Mesothelial cell of epicardium (in vitro differentiated cells): ENCODE measurements at places on chromosomes 2 and 18. TPM values are rescaled to one million over a fixed set of nuclear protein-coding genes. Genes with fewer than 3 reads are reported as not detected.

DNA sequence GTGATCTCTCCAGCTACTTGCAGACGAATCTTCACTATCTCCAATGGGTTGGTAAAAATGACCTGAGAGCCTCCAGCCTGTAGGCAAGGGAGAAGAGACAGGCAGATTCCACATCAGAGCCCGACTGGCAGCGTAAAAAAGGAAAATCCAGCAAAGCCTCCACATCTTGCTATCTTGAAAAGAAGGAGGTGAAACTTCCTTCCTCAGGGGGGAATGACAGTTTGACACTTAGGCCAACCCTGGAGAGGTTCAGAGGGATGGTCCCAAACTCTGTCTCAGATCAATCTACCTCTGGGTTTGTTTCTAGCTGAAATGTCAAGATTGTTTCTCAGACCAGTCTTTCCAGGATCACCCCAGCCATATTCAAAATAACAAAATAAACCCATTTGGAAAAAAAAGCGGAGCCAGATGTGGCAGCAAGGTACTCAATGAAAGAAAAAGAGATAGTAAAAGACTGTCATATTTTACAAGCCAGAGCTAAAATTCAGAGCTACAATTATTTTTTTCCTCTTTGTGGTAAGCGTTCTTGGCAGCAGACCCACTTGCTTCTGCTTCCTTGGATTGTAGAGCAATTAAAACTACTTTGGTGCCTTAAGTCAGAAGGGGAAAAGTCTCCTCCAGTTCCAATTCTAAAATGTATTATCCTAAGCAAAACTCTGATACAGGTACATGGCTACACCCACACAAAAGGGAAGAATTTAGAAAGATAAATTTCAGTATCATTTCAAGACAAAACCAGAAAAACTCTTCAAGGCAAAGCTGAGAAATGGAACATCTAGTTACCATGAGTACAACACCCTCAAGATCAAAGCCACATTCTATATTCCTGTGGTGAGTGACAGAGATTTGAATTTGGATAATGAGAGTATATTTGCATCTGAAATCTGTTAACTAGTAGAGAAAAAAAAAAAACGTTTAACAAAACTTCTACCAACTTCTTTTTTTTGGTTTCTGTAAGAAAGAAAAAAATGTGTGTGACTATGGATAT is 100.1 kb downstream of the SLC25A12 start:
- DNase-seq = no peak

GRCh38 chr2:130154773-130155765 is 10.2 kb upstream of the CCDC74B start:
- no peak for DNase-seq

- no peak for DNase-seq
Measured at GRCh38 chr2:60213865-60214625, 339.4 kb downstream of the BCL11A start.

GRCh38 chr2:105428387-105429018 is 29.7 kb upstream of the FHL2 start:
- DNase-seq = no peak

Gene LYPD1
- 5.2 to 6.7 TPM (median 5.5 TPM) in 3 replicates for total RNA-seq

- DNase-seq = peak; percentile 47
Measured at GRCh38 chr2:202317080-202317857, 51.7 kb downstream of the NOP58 start.

Gene PJVK
- 12.1 to 13.8 TPM (median 12.2 TPM) in 3 replicates for total RNA-seq

DNA sequence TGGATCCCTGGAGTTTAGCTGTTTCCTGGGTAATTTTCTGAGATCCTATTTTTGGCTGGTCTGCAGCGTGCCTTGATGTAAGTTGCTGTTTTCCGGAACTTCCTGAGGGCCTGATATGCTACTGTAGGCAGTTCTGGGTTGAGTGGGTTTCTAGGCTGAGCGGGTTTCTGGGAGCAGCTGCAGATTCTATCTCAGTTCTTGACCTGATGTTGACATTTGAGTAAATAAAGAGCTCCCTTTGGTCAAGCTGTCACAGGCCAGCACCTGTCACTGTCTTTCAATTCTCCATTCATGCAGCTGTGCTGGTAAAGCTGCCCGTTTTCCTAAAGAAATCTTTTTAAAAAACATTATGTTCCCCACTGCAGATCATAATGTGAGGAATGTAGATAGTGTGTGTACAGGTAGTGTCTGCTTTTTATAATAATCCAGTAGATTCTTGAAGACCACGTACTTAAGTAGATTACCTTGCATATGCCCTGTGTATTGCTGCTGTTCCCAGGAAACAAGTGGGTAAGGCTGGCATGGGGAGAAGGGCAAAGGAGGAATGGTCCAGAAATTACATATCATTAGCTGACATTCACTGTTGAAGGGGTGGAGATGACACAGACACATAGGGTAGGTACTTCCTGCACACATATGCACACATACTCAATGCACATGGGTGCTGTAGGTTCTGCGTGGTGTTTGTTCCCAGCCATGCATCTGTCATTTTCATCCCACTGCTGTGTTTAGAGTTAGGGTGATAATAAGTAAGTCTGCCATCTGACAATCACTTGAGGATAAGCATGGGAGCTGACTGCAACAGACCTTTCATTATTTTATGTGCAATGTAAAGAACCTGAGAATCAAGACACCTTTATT is 25.9 kb downstream of the CD28 start:
- no peak for DNase-seq

DNA sequence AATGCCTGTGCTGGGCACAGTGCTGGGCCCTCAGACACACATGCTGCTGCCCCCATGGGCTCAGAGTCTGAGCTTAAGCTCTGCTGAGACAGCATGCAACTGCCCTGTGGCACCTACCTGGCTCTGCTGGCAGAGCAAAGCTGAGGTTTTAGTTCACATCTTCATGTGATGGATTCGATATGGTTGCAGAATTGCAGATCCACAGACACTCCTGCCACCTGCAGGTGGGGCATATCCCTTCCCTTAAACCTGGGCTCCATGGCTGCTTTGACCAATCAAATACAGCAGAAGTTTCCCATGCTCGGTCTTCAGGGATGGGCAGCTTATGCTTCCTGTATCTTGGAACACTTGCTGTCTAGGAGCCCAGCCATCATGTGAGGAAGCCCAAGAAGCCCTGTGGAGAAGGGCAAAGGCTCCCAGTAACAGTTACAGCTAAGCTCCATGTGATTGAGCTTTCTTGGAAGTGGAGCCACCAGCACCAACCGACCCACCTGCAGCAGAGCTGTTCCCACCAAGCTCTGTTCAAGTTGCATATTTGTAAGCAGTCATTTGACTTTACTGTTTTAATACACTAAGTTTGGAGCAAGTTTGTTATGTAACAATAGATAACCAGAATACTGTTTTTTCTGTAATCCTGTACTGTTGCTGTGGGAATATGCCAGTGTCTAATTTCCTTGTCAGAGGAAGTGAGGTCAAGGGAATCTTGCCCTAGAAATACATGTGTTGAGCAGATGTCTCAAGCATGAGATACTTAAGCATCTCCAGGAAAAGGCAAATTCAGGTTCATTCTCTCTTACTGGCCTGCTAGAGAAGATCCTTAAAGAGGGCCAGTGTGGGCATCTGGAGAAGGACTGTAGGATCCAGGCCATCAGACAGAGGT is 79.3 kb downstream of the SH3RF3 start:
- DNase-seq = no peak

Gene COL6A3
- 544 to 655 TPM (median 645 TPM) in 3 replicates for total RNA-seq

- DNase-seq = peak; percentile 17
Measured at GRCh38 chr2:241801611-241802420, 7.2 kb upstream of the NEU4 start.

Gene SDC1
- total RNA-seq = 45.5 to 50.7 TPM (median 48.3 TPM) in 3 replicates
